ENCODE measurements at places on chromosomes 4 and X.

DNA sequence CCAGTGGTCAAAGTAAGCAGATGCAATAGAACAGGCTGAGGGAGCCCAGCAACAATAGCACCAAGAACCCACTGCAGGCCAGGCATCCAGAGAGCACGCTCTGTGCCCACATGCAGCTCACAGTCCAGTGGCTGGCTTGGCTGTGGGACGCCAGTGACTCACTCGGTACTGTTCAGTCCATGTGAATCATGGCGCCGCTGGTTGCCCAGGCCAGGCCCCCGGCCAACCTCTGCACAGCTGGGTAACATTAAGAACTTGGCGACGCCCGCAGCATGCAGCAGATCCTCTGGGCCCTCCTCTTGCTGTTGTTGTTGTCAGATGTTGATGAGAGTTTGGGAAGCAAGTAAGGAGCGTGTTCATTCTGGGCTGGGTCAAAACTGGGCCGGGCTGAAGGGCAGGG lies 60.5 kb downstream of the MSX1 start:
- no peak for DNase-seq

DNA sequence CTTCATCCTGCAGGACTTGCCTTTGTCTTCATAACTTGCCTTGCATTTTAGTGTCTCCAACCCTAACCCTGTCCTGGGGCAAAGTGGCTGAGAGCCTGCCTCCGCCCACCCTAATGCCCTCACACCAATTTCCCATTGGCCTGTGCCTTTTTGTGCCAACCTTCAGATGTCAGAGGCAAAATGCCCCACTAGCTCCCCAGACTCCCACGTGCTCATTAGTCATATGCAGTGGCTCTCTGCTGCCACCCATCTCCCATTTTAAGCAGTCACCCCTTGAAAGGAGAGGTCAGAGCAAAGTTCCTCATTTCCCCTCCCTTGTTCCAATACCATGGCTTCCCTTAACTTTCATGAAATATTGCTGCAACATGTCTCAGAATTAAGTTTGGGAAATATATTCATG lies 74.8 kb upstream of the PASD1 start:
- DNase-seq: no peak

DNA sequence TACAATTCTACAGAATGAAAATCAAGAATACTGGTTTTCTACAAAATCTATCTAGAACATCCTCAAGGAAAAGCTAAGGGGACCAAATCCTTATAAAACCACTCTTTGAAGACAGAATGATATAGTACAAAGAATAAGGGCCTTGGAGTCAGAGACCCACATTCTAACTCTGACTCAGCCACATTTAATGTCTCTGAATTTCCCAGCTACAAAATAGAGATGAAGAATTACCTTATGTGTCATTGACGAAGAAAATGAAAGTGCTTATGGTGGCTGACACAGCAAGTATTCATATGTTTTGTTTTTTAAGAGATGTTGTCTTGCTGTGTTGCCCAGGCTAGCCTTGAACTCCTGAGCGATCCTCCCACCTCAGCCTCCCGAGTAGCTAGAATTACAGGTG lies 35.9 kb upstream of the CXorf38 start:
- DNase-seq: no peak

DNA sequence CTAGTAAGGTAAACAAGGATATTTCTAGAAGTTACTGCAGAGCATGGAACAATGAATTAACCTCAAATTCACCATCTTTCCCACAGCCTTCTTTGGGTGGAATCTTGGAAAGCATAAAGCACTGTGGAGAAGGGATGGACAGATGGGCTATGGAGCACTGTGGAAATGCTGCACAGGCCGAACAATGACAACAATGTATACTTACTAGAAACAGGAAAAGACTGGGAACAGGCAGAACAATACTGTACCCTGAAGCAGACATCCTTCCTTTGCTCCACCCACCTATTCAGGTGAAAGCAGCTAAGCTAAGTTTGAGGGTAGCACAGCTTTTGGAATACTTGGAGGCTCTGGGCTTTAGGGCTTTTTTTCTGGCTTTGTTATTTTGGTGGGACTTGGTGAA lies 250.6 kb upstream of the KLF8 start:
- no peak for DNase-seq

DNA sequence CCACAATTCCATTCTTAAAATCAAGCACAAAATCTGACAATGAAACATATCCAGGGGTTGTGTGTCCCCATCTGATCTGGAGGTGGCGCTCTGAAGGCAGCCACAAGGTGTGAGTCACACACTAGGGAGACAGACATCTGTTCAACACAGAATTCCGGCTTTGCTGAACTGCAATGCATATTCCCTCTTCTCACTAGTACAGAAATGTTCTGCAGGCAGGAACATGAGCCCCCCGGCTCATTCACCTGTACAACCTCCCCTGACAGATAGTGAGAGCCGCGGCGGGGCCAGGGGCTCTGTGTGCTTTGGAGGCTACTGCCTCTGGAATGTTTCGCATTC lies 41.9 kb downstream of the WDR1 start:
- no peak for DNase-seq

GRCh38 chrX:153866302-153867019 lies 19.5 kb downstream of the L1CAM start:
- no peak for DNase-seq

DNA sequence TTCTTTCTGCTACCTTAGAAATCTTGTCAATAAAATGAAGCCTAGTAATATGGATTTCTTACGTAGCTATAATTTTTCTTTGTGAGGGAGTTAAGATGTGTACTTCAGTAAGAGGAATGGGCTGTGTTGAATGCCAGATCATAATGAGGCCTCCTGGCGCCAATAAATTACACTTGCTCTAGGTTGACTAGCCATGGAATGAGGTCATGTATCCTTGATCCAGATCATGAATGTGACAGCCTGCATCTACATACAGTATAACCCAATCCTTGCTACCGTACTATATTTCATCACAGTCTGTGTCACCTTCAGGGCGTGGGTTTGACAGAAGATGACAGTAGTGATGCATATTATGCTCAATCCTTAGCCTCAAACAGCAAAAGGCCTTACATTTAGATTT lies 36.2 kb downstream of the NHS start:
- no peak for DNase-seq

DNA sequence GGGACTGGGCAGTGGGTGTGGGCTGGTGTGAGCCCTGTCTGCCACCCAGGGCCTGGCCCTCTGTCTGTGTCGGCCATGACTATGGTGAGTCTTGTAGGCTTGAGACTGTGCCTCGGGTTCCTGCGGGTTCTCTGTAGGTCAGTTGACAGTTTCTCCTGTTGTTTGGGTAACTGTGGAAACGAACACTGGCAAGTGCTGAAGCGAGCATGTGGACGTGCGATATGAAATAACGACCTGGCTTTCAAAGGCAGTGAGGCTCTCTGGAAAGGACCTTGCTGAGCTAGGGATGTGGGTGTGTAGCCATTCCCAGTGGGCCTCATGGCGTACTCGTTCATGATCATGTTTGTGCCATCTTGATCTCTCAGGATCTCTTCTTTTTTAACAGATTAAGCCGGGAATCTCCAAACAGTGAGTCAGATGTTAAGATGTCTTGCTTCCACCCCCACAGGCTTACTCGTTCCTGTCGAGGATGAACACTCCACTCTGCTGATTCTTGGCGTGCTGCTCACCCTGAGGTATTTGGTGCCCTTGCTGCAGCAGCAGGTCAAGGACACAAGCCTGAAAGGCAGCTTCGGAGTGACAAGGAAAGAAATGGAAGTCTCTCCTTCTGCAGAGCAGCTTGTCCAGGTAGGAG lies 41.3 kb downstream of the HTT start:
- no peak for DNase-seq

- no peak for DNase-seq
Observed at GRCh38 chr4:89285745-89286144, 21.9 kb downstream of the GPRIN3 start.

- no peak for DNase-seq
Observed at GRCh38 chr4:54378461-54378860, 149.4 kb downstream of the PDGFRA start.

DNA sequence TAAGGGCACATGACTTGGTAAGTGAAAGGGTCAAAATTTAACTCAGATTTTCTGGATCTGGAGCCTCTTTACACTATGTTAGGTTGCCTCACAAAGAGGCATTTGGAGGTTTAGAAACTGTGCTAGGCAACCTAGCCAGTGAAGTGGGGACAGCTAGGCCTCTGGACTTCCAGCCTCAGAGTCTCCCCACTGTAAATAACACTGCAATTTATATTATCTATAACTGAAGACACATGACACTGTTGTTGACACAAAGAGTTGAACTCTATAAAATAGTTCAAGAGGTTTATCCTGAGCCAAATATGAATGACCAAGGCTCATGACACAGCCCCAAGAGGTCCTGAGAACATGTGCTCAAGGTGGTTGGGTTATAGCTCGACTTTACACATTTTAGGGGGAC lies 74.9 kb upstream of the IQCM start:
- no peak for DNase-seq

- DNase-seq: no peak
Observed at GRCh38 chrX:9311421-9312160, 153.3 kb upstream of the TBL1X start.

- DNase-seq: no peak
Observed at GRCh38 chr4:20532116-20532790, 168.0 kb upstream of the PACRGL start.

GRCh38 chrX:1754077-1754476 lies 139.2 kb downstream of the ASMT start:
- DNase-seq: no peak

DNA sequence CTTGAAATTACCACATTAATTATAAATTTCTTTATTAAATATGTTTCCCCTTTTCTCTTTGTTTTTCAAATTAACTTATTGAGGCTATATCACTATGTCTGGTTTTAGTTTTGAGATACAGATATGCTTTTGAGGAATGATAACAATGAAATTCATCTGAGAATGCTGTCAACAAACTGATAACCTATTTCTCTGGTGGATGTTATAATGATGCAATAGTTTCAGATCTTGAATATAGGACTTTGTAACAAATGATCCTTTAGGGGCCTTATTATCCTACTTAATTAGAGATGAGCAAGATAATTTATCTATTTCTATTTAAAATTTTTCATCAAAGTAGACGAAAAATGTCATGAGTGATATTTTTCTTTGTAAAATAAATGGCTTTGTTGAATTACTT lies 123.7 kb downstream of the MAGEB17 start:
- DNase-seq: no peak

- peak; percentile 1 for DNase-seq
Observed at GRCh38 chrX:39327255-39327654, 526.0 kb downstream of the MID1IP1 start.

DNA sequence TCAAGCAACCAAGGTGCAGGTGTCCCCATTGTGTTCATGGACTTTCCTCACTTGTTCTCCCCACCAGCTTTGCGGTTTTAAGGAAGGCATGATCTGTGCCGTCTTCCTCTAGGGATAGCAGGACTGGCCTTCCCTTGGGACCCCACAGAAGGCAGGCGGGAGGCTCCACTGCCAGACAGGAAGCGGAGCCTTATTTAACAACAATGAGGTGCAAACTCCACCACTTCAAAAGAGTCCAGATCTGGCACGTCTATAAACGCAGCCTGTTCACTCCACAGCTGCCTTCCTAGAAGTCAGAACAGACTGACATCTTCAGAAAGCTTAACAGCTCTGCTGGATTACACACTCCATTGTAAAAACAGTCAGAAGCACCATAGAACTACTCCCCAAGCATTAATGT lies 1.7 kb upstream of the GPR143 start:
- no peak for DNase-seq

DNA sequence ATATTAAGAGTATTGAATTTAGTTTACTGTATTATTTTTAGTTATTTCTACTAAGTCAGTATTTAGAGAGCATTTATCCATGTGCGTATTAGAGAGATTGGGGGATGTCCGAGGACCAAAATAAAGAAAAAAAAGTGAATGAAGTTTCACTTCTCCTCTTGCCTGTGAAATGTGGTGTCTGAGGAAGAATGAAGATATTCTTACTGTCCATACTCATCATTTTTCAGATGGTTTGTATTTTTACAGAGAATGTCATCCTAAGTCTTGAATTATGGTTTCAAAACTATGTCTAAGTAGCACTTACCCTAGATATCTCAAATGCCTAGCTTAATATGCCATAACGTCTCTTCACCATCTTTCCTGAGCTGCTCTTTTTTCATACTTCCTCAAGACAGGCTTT lies 854.3 kb downstream of the C4orf33 start:
- no peak for DNase-seq

DNA sequence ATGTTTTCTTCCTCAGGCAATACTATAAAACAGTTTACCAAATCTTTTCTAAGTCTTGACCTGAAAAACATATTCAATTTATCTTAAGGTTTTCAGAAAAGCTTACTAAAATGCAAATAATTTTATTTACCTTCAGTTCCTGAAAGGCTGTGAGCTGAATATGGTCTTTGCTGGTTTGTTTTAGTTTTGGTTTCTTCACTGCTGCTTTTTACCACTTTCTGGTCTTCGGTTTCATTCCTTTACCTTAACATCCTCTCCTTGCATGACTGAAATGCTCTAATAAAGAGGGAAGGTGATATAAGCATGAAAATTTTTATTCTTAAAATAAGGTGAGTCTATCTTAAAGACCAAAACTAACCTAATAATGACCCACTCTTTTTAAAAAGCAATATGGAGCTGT lies 97.1 kb upstream of the NRK start:
- no peak for DNase-seq

- no peak for DNase-seq
Observed at GRCh38 chr4:151719956-151720334, 40.9 kb downstream of the GATB start.

DNA sequence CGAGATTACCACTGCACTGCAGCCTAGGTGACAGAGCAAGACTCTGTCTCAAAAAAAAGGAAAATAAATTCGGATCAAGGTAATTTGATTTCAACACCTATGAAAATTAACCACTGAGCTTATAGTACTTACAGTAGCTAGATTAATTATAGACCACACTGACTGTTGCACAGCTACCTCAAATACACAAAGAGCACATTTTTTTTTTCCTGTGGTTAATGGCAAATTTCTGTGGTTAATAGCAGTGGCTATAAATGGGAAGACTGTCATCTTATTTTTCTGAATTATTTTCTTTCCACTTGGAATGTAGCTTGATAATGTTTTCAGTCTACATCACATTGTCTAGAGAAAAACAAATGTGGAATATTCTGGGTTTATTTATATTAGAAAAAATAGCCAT lies 1661.6 kb upstream of the PCDH7 start:
- DNase-seq: no peak

GRCh38 chr4:187602339-187603092 lies 393.1 kb upstream of the ZFP42 start:
- no peak for DNase-seq

- no peak for DNase-seq
Observed at GRCh38 chr4:177480795-177481194, 38.6 kb upstream of the AGA start.

- no peak for DNase-seq
Observed at GRCh38 chr4:82810176-82810575, 11.6 kb upstream of the SCD5 start.

- DNase-seq: no peak
Observed at GRCh38 chr4:86511590-86511989, 82.5 kb upstream of the PTPN13 start.

- DNase-seq: no peak
Observed at GRCh38 chrX:76253432-76253831, 80.6 kb downstream of the PBDC1 start.
